Cardiac septum (tissue), 1 donor: ENCODE measurements at places on chromosomes 4 and X. TPM values are rescaled to one million over a fixed set of nuclear protein-coding genes. Genes with fewer than 3 reads are reported as not detected.

GLRB gene
- 23.1 TPM for total RNA-seq

PSAPL1 gene
- not detected for total RNA-seq

KLHL13 gene
- 15.5 TPM for total RNA-seq

DGKK gene
- not detected for total RNA-seq

DNAAF6 gene
- total RNA-seq: not detected

DNA sequence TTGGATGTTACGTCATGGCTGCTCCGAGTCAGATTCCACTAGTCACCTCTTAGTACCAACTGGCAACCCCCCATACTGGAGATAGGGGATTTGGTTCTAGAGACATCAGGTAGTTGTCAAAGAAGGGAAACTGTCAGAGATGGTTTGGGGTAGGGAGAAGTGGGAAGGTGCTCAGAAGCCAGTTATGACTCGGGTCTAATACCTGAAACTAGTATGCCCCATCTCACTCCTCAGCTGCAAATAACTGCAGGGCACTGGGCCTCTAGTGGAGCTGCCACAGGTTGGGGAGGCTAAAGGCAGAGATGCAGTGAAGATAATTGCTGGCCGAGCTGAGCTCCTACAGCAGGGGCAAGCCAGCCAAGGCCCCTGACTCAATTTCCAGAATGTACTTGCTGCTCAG lies 30.0 kb downstream of the OTUD6A start:
- DNase-seq: no peak

GRCh38 chrX:136475236-136475635 lies 12.5 kb upstream of the BRS3 start:
- no peak for DNase-seq

- DNase-seq: no peak
Measured at GRCh38 chr4:154739111-154739510, 4.7 kb upstream of the LRAT start.

- DNase-seq: no peak
Measured at GRCh38 chr4:108210989-108211835, 42.5 kb upstream of the LEF1 start.

- DNase-seq: no peak
Measured at GRCh38 chrX:13498238-13498637, 71.2 kb upstream of the EGFL6 start.

- DNase-seq: no peak
Measured at GRCh38 chr4:66574145-66574978, 904.1 kb upstream of the EPHA5 start.

DNA sequence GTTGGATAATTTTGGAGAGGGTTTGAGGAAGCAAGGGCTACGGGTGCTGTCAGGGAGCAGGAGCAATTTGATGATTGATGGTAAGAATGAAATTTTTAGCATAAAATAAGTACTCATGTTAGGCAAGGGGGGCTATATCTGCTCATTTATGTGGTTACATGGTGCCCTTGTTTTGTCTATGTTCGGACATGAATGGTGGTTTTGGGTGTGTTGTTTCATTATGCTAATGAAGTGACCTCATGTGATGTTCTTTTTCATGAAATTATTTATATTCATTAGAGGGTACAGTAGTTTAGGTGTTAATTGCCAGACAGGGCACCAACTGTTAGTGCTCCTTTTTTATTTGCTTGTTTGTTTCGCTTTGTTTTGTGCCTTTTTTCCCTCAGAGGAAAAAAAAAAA lies 29.3 kb downstream of the CEP44 start:
- no peak for DNase-seq

DNA sequence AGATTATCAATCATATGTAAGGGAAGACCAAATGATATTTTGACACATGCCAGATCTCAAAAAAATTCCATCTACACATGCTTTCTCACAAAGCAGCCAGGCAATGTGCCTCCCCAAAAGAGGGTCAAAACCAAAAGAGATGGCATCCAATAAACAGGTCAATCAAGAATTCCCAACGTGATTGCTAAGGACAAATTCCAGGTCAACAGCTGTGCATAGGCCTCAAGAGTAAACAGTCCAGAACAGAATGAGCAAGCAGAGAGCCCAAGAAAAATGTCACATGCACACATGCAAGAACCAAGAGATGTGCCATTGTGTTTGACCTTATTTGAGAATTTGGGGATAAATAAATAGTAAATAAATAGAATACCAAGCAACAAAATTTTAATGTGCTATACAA lies 136.7 kb downstream of the APBB2 start:
- no peak for DNase-seq
